ENCODE measurements at places on chromosomes 2 and 18.

DNA sequence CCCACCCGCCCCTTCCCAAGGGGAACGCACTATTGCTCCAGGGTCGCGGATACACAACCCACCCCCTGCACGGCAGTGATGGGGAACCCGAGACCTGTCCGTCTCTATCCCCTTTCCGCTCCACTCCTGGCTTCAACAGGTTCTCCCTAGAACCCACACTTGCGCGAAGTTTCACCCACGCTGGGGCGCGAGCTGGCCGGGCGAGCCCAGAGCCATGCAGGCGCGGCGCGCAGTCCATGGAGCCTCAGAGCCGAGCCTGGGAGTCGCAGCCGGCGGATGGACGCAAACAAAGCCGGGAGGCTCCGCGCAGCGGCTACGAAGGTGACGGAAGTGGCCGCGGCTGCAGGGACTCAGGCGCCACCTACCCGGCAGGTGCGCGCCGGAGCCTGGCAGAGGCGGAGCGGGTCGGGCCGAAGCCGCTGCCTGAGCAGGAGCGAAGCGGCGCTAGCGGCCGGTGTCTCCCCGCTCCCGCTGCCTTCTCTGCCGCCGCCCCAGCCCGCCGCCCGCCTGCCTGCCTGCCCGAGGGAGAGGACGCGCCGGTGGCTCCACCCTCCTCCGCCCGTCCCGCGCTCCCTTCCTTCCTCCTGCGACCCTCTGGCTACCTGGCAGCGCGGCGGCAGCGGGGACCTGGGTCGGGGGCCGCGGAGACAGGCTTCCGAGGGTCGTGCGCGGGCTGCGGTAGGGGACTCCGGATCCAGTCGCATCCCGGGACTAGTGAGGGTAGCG lies 14.0 kb downstream of the ALPG start:
- DNase-seq = no peak

- DNase-seq = no peak
Observed at GRCh38 chr2:195473862-195474261, 183.2 kb upstream of the SLC39A10 start.

- no peak for DNase-seq
Observed at GRCh38 chr2:220789961-220790360, 782.1 kb downstream of the EPHA4 start.

DNA sequence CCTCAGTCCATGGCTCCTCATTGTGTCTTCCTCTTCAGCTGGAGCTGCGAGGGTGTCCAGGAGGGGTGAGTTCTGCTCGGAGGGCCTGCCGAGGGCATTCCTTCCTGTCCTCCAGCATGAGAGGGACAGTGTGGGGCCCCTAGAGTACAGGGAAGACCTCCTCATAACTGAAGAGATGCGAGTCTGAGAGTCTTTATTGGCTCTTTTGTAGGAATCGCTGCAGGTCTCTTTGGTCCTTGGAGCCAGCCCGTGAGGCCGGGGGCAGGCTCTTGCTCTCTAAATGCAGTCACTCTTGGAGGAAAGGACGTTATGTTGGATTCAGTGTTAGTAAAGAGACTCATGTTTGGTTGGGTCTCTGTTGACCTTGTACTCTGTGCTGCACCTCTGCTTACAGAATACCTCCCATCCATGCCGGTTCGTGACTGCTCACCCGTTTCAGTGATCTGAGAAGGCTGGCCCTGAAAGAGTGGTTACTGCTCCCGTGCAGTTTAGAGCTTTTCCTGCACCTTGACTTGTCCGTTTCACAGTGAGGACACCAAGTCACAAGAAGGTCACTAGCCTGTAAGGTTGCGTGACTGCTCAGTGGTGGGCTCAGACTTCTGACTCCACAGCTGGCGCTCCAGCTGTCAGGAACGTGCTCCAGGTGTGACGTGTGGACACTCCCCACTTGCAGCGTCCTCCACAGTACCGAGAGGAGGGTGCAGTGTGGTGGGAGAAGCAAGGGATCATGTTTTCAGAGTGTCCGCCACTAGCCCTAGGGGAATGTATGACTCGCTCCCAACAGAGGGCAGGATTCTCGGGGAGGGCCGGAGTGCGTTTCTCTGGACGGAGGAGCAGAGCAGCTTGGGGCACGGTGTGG lies 7.8 kb downstream of the ATG4B start:
- no peak for DNase-seq

- no peak for DNase-seq
Observed at GRCh38 chr2:159131914-159132281, 154.6 kb downstream of the WDSUB1 start.

- no peak for DNase-seq
Observed at GRCh38 chr2:81481994-81482368, 1177.4 kb upstream of the LRRTM1 start.
